ENCODE measurements at places on chromosomes 4 and X.

DNA sequence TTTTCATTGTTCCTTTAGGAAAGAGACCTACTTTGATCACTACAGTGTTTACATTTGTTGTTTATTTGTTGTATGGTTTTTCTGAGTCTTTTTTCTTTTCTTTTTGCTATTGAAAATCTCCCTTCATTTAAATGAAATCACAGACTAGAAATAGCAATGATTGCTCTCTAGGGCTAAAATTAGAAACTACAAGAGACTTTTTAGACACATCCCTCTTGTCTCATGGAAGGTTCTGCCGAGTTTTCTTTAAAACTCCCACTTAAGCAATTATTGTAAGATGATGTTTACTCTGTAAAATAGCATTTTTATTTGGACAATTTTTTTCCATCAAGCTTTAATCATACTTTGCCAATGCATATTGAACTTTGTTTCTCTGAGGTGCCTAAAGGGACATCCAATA lies 136.6 kb downstream of the PALLD start:
- no peak for DNase-seq

DNA sequence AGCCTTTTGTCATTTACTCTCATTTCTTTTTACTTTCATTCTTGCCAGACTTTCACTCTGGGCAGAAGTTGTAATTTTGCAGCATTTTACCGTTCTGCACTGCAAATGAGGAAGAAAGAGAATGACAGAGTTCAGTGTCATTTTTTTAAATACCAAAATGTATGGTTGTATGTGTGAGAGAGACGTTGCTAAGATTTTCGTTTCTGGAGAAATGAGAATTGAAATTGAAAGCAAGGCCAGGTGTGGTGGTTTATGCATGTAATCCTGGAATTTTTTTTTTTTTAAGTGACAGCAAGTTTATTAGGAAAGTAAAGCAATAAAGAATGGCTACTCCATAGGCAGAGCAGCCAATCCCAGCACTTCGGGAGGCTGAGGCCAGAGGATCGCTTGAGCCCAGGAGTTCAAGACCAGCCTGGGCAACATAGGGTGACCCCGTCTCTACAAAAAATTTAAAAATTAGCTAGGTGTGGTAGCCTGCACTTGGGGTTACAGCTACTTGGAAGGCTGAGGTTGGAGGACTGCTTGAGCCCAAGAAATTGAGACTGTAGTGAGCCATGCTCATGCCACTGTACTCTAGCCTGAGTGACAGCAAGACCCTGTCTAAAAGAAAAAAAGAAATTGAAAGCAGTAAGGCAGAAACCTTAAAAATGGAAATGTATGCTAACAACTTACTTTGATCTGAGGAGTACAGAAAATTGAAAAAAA lies 12.9 kb downstream of the DCK start:
- DNase-seq: no peak

DNA sequence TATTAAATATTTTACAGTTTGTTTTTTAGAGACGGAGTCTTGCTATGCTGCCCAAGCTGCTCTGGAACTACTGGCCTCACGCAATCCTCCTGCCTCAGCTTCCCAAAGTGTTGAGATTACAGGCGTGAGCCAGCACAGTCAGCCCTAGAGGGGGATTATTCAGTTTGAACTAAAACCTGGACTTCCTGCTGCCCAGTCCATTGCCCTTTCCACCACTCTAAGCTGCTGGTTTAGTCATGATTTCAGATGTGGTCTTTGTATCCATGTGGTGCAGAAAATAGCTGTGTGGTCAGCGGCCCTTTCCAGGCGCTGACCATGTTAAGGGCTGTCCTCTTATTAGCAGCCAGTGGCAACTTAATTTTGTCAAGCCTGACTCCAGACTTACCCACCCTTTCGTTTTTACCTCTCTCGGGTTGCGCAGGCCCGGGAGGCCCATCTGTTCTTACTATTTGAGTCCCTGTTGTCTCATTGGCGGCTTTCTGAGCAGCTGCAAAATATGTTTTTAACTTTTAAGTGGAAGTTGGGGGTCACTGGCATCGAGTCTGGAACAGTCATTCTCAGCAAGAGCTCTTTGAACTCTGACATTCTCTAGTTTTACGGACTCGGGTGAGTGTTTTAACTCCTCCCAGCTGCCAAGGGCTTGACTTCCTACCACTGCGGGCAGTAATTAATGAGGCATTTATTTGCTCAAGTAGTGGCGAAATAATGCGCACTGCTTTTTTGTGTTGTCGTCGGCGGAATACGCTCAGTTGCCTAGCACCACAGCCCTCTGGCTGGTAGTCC lies 773 bp upstream of the VMA21 start:
- DNase-seq: peak; percentile 91

DNA sequence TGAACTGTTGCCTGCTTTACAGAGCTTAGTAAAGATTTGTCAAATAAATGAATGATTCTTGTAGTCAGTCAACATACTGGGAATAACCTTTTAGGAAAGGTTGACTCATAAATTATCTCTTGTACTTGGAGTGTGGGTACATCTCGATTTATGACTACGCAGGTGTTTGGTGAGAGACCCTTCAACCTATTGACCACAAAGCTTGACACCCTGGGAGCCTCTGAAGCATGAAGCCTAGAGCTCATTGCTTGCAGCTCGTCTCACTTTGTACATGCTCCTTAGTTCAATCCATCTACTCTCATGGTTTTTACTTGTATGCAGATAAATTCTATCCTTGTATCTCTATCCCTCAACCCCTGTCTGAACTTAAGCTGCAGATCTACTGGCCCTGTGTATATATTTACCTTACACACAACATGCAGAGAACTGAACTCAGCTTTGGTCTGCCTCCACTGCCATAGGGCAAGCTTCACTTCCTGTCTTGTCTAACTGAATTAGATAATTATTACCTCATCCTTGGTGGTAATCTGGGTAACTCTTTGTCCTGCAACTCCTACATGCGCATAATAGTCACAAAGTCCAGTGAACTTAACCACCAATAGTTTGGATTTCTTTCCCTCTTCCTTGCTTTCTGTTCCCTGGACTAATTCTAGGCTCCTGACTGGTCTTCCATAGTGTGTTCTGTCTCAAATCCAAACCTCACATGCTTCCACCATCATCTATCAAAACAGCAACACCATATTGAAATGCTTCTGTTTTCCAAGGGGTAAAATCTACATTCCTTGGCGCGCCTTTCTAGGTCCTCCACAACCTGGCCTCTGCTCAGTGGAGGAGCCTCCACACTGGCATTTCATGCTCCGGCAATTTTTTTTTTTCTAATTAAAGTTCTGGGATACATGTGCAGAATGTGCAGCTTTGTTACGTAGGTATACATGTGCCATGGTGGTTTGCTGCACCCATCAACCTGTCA lies 32.2 kb upstream of the FAT1 start:
- DNase-seq: peak; percentile 11

DNA sequence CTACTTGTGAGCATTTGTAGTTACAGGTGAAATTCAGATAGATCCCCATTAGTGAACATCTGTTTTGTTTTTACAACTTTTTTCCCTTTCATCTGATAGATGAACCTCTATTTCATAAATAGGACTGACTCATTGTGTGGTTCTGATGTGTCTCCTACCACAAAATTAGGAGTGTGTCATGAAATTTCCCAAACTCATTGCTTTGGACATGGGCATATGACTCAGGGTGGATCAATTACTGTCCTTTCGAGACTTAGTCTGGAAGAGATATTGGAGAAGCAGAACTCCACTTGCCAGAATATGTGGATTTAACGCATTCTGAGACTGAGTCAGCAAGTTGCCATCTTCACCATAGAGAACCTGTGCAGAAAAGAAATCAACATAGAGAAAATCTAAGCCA lies 53.5 kb upstream of the PCDH10 start:
- no peak for DNase-seq

GRCh38 chrX:104564921-104565703 lies 887 bp upstream of the IL1RAPL2 start:
- DNase-seq: no peak

DNA sequence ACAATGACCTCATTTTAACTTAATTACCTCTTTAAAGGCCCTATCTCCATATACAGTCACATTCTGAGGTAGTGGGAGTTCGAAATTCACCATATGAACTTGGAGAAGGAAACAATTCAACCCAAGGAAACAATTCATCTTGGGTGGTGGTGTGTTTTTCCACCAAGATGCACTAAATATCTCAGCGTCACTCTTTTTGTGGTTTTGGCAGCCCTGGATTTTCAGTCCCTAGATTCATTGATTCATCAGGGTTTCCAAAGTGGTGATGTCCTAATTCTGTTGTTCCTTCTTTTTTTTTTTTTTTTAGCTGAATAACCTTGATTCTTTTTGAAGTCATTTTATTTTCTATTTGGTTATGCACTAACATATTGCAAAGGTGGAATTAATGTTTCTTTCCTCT lies 162.6 kb upstream of the RAPGEF2 start:
- DNase-seq: no peak

GRCh38 chrX:71057848-71058530 lies 10.1 kb downstream of the SNX12 start:
- DNase-seq: no peak

DNA sequence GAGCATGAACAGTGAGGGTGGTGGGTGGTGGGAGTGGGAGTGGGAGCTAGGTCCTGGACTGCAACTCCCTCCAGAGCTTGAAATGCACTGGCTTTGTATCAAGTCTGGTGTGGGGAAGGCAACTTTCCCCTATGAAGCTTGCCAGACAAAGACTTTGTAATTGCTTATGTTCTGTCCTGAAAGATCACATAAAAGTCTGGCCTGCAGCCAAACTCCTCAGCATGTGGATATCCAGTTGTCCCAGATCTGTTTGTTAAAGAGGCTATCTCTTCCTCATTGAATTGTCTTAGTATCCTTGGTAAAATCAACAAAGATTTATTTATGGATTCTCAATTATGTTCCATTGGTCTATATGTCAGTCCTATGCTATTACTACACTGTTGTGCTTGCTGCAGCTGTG lies 607.9 kb downstream of the GLUD2 start:
- peak; percentile 69 for DNase-seq

- DNase-seq: no peak
Observed at GRCh38 chrX:20139966-20140365, 1.7 kb downstream of the EIF1AX start.

- DNase-seq: no peak
Observed at GRCh38 chr4:133759428-133759827, 442.2 kb downstream of the PABPC4L start.

DNA sequence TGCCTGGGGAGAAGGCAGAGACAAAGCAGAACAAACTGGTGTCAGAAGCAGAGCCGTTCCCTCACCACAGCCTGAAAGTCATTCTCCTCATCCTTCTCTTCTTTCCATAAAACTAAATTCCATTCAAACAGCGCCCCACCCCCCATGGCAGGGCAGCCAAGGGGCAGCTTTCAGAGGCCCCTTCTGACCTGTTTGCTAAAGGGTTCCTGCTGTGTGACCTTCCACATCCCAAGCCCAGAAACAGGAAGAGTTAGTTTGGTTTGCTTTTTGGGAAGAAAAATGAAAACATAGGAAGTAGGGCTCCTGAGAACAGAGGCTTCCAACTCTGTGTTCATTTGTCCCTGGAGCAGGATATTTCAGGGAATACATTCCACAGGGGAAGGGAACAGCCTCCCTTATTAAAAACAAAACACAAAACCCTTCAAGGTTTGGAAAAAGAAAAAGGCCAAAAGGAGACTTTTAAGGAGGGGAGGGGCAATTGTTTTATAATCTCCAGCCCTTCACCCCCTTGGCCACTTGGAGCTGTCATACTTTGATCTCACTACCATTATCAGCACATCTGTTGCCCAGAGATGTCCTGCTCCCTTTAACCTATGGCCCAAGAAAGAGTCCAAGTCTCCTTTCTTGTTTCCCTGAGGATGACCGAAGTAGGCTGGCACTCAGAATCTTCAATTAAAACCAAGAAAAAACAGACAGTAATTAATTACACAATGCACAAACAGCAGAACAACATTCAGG lies 25.3 kb downstream of the STARD8 start:
- no peak for DNase-seq

GRCh38 chr4:71222661-71223060 lies 116.2 kb upstream of the SLC4A4 start:
- DNase-seq: no peak

DNA sequence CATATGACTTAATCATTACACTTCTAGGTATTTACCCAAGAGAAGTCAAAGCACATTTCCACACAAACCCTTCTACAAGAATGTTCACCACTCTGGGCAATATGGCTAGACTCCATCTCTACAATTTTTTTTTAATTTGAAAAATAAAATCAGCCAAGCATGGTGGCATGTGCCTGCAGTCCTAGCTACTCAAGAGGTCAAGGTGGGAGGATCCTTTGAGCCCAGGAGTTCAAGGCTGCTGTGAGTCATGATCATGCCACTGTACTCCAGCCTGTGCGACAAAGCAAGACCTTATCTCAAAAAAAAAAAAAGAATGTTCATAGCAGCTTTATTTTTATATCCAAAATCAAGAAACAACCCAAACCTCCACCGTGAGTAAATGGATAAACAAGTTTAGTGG lies 70.3 kb upstream of the MBNL3 start:
- no peak for DNase-seq

Measured in NCI-H69 (cell line).